DMS79 treated with DMSO at 0.1 percent for 48 hours (cell line): ENCODE measurements at places on chromosomes 12 and 14.

DNA sequence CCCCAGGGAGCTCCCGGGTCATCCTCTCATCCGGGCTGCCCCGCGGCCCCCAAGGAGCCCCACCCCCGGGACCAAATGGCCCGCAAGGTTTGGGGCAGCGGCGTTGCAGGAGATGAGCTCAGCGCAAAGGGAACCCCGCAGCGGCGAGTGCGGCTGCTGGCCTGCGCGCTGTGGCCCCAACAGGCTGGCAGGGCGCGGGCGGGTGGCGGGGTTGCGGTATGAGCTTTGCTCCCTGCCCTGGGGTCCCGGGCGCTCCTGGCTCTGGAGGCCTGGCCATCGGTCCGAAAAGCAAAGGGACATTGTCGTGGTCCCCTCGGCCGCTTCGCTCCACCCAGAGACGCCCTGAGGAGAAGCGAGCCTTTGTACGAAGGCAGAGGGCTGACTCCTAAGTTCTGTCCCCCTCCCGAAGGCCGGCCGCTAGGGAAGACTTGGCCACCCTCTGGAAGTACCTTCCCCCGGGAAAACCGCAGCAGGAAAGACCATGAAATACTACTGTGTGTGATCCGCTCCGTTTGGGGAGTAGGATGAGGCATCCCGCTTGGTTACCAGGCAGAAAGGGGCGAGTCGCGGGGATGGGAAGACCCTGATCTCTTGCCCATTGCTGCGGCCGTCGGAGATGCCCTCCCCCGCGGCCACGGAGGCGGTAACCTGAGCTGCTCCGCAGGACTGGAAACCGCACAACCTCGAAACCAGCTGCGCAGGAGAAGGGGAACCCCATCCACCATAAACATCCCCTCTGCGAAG, 620 bp upstream of the NID2 start:
- DNase-seq, result peak; percentile 30

DNA sequence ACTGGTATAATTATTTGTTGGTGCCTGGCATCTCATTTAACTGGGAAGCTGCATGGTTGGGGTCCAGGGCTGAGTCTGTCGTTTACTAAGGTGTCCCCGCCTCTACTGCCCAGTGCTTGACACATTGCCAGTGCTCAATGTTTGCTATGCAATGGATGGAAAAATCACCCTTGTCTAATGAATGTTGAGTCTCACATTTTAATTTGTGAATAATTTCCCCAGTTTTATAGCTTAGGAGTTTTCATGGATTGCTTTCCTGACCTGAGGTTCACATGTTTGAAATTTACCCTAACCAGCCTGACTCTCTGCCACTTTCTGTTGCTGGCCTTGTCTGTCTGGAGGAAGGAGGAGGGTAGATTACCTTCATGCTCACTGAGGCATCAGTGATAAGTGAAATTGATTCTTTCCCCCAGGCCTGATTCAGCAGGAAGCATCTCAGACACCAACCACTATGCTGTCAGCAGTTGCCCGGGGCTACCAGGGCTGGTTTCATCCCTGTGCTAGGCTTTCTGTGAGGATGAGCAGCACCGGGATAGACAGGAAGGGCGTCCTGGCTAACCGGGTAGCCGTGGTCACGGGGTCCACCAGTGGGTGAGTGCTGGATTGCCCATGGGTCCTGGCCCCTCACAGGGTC, 2.4 kb downstream of the DHRS2 start:
- DNase-seq, result no peak

DNA sequence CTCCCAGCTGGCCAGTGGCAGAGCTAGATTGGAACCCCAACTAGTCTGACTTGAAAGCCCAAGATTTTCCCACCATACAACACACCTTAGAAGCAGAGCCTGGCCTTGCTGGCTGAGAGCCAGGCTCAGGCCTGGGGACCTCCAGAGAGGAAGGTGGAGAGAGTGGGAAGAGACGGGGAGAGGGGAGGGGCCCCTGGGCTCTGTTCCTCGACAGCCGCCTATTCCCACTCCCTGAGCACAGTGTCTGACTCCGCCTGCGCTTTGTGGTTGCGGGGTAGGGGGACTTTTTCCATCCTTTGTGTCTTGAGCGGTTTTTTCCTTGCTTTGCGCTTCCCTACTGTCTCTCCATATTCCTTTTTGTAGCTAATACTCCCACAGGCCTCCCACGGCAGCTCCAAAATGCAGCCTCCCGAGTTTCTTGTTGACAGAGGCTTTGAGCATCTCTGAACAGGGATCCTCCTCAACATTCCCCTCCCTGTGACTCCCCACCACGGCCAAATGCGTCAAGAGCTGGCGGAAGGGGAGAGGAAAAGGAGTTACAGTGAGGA, 4.0 kb upstream of the KCNH3 start:
- DNase-seq, result no peak

DNA sequence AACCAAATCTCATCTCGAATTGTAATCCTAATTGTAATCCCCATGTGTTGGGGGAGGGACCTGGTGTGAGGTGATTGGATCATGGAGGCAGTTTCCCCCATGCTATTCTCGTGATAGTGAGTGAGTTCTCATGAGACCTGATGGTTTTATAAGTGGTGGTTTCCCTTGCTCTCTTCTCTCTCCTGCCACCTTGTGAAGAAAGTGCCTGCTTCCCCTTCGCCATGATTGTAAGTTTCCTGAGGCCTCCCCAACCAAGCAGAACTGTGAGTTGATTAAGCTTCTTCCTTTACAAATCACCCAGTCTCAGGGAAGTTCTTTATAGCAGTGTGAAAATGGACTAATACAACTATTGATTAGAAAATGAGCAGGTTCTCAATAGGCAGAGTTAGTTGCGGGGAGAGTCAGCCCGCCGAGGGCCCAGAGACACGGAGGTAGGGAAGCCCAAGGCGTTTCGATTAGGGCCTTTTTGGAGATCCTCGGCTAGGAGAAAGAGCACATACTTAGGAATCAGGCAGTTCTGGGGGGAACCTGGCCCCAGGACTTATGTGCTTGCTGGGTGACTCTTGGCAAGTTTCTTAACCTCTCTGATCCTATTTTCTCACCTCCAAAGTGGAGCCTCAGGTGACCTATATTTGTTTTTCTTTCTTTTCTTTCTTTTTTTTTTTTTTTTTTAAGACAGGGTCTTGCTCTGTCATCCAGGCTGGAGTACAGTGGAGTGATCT, 65.7 kb downstream of the MVK start:
- no peak for DNase-seq

- DNase-seq, result no peak
These were observed 30.5 kb upstream of the ITPR2 start for GRCh38 chr12:26863515-26863914.

GRCh38 chr12:2775431-2775830, 19.3 kb upstream of the FKBP4 start:
- no peak for DNase-seq

GRCh38 chr12:11686120-11686519, 36.6 kb downstream of the ETV6 start:
- no peak for DNase-seq

GRCh38 chr14:88542857-88543795, 11.7 kb downstream of the PTPN21 start:
- no peak for DNase-seq

DNA sequence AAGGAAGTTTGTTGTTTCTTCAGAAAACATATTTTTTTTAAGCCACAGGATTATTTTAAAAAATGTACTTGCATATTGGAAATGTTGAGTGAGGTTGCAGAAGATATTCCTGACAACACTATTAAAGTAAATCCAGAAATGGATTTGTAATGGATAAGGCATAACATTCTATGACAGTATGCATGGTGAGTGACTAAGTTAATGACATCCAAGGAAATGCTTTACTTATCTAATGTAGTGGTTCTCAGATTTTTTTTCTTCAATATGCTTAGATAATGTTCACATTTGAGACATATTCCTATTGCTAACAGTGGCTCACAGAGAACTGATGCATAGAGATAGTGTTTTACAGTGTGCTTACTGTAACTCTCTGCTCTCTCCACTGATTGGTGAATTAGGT, 49.4 kb downstream of the ZDHHC17 start:
- no peak for DNase-seq

GRCh38 chr12:12502815-12503151, 59.9 kb downstream of the DUSP16 start:
- no peak for DNase-seq

GRCh38 chr14:104149617-104150135, 11.3 kb downstream of the KIF26A start:
- DNase-seq, result peak; percentile 69

- DNase-seq, result no peak
These were observed 320.6 kb upstream of the TBX3 start for GRCh38 chr12:115004470-115005146.

GRCh38 chr12:113796852-113797534, 169.1 kb downstream of the RBM19 start:
- no peak for DNase-seq

GRCh38 chr12:122835750-122836026, 431 bp downstream of the HIP1R start:
- no peak for DNase-seq

DNA sequence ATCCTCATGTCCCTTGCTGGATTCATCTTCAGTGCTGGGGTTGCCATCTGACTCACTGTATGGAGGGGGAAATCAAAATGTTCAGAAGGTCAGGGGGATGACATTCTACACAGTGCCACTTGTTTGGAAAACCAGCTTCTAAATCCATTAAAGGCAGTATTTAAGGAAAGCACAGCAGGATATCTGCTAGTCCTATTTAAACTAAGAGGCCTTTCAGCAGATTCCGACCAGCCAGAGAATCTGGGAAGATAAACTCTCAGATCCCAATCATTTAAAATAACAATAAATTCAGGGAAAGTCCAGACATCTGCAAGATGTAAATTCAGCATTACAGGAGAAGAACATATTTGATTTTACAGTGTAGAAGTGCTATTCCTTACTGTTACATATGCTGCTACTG, 3.8 kb downstream of the SIX4 start:
- no peak for DNase-seq

- DNase-seq, result no peak
These were observed 167.1 kb upstream of the OR4E1 start for GRCh38 chr14:21840765-21841164.

GRCh38 chr12:22626406-22626805, 1.4 kb downstream of the ETNK1 start:
- no peak for DNase-seq

DNA sequence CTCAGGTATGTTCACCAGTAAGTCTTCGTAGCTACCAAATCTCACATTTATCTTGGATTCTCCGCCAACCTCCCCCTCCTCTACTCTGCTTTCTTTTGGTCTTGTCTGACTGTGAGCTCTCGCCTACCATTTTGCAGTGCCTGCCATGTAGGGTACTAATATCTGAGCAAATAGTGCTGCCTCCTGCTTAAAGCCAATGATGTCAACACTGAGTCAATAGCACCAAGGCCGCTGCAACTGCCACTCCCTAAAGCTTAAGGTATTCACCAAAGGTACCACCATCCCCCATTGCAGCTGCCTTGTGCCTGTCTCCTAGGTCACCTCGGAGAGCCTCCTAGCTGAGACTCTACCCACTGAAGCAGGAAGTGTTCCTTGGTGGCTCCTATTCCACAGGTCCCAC, 114.8 kb upstream of the FUT8 start:
- no peak for DNase-seq

DNA sequence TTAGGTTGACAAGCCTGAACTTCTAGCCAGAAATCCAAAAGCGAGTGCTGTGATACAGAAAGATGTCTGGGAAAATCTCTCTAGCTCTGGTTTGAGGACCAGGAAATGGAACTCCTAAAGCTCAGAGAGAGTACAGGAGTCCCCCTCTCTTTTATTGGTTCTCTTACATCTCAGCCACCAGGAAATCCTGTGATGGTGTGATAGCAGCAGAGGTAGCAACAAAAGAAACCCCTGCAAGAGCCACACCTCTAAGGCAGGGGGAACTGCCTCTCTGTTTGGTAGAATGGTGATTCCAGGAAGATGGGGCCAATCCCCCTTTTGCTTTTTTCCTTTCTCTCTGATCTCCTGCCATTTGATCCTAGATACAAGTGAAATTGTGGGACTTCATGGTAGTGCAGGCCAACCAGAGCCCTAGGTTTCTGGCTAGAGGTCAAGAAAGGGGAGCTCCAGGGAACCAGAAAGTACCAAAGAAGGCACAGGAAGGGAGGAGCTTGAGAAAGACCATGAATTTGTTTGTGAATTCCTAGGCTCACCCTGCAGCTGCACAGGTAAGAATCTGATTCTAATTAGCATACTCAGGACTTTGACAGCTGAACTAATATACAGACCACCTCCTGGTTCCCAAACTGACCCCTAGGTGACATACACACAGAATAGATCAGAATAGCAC, 88.5 kb downstream of the PAPLN start:
- no peak for DNase-seq

DNA sequence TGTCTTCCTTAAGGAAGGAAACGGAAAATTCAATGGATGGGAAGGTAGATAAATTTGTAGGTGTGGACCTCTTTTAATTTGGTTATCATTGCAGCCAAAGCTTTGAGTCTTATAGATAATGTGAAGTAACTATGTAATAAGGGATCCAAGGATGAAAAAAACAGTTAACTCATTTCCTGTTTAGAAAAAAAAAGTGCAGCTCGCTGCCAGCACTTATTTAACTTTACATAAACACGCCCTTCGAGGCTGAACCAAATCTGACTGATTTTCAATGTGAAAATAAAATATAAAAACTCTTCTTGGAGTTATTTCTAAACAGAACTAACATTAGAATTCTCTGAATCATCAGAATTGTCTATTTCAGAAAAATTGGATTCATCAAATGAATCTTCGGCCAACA, 7.0 kb downstream of the NUBPL start:
- no peak for DNase-seq

GRCh38 chr12:71594214-71594948, 69.3 kb downstream of the ZFC3H1 start:
- DNase-seq, result no peak

DNA sequence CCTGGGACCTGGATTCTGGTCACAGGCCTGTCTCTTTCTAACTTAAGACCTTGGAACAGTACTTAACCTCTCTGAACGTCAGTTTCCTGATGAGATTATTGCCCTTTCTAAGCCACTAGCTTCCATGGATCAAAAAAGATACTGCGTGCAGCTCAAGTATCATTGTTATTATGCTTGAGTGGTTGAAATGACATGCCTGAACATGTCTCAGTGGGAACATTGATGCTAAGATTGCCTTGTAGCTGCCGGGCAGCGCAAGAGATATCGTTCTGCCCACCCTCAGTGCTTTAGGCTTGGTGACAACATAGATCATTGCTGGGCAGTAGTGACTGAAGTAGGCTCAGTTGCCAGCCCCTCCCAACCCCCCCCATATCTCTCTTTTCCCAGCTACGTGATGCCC, 131.9 kb downstream of the SMOC1 start:
- peak; percentile 65 for DNase-seq

- no peak for DNase-seq
These were observed 1883.7 kb upstream of the FLRT2 start for GRCh38 chr14:83646228-83646627.

DNA sequence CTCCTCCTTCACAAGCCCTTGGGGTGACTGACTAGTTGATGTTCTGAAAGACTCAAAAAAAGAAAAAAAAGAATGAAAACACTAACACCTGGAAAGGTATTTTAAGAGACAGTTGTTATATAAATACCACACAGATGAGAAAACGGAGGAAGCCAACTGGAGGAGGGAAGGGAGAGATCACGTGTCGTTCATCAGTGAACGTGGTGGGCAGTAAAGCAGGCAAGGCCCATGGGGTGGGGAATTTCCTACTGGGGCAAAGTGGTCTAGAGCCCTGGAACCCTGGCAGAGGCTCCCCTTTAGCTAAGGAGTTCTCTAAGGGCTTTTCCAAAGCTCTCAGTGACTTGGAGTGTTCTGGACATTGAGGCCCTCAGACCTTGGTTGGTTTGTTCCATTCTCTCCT, 169.7 kb downstream of the CALM1 start:
- no peak for DNase-seq

GRCh38 chr14:96826818-96827217, 29.6 kb downstream of the VRK1 start:
- DNase-seq, result peak; percentile 59

- DNase-seq, result no peak
These were observed 14.7 kb upstream of the MSRB3 start for GRCh38 chr12:65263777-65264176.
